ENCODE measurements at places on chromosomes 16 and 17.
A peak's percentile ranks its signal among the peaks of the same experiment; 100 is the strongest.

- ATAC-seq: no peak
These were observed 8.9 kb upstream of the CDC42EP4 start for GRCh38 chr17:73320601-73321264.

DNA sequence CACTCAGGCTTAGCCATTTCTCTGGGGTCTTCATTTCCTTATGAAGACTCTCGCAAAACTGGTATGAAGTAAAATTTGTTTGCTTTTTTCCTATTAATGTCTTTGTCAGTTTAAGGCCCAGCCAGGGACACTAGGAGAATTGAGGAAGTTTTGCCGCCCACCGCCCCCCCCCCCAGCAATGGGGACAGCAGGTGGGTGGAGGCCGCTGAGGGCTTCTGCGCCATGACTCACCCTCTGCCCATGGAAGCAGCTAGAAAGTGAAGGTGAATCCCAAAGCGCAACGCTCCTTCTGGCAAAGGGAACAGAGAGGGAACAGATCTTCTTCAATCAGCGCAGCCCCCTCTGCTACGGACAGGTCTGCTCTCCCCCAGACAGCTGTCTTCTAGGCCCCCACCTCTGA is 49.7 kb downstream of the MARF1 start:
- ATAC-seq: no peak

- no peak for ATAC-seq
These were observed 491 bp downstream of the GAS7 start for GRCh38 chr17:10197721-10198508.

DNA sequence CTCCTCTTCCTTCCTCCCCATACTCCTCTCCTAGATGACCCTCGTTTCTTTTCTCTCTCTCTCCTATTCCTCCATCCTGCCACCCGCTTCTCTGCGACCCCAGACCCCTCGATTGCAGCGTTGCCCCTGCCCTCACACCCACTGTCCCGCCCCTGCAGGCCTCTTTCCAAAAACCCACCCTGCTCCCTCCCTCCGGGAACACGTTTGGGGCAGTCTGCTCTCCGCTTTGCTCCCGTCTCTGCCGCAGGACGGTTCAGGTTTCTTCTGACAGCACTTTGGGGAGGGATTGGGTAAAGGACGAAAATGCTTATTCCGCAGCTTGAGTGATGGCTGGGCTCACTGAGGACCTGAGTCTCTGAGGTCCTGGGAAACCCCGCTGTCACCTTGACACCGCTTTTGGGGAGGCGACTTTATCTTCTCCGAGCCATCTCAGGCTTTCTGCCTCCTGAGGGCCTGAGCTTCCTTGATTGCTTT is 690 bp downstream of the NDE1 start:
- peak; percentile 70 for ATAC-seq

DNA sequence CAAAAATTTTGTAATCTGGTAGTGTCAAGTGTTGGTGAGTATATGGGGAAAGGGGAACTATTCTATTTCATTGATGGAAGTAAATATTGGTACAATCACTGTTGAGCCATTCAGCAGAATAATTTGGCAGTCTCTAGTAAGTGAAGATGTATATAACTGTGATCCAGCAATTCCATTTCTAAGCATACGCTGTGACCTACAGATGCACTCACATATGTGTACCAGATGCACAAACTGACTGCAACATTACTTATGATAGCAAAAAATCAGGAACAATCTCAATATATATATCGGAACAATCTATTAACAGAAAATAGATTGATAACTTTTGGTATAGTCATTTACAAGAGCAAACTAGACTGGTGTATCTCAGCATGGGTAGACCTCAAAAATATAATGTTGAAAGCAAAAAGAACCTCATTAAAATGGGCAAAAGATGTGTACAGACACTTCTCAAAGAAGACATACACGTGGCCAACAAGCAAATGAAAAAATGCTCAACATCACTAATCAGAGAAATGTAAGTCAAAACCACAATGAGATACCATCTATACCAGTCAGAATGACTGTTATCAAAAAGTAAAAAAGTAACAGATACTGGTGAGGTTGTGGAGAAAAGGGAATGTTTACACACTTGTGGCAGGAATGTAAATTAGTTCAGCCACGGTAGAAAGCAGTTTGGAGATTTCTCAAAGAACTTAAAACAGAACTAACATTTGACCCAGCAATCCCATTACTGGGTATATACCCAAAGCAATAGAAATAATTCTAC is 20.7 kb downstream of the ADAP2 start:
- ATAC-seq: peak; percentile 24

DNA sequence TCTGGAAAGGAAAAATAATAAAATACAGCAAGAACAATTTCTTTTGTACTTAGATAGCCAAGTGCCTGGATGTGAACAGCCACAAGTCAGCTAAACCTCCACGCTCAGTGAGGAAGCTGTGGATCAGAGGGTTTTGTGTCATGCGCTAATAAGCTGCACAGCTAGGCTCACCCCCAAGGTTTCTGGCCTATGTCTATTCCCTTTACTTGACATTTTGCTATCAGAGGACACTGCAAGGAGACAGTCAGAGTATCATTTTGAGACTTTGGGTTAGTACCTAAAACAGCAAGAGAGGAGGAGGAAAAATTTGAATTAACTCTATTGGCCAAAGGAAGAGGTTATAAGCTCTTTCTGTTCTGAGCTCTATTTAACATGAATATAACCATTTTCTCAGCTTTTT is 139.3 kb downstream of the KCNJ2 start:
- no peak for ATAC-seq

DNA sequence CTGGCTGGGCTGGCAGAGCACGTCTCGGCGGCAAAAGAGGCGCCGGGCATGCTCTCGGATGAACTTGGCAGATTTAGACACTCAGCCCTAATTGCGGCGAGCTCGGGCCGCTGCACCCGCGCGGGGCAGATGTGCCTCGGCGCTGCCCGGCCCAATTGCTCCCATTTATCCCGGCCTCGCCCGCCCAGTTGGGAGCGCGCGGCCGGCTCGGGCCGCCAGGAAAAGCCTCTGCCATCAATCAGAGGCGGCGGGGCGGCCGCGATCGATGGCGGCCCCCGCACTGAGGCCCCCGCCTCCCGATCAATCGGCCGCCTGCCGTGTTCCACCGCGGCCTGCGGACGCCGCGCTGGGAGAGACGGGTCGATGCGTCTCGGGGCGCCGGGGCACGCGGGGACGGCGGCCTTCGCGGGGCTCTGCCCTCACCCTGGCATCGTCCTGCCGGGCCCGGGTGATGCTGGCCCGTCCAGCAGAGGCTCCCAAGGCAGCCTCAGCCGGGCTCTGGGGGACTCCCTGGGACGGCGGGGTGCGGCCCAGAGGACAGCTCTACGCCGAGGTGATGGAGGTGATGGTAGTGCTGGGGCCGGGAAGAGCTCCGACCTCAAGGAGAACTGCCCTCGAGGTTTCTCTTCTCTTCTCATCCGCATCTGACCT is 200.9 kb upstream of the N4BP1 start:
- no peak for ATAC-seq

- peak; percentile 79 for ATAC-seq
These were observed 51.8 kb downstream of the BEAN1 start for GRCh38 chr16:66478733-66479511.

- ATAC-seq: no peak
These were observed 19.2 kb downstream of the LITAFD start for GRCh38 chr16:8901320-8901861.

GRCh38 chr17:78416791-78417530 is 38.5 kb downstream of the PGS1 start:
- ATAC-seq: no peak

DNA sequence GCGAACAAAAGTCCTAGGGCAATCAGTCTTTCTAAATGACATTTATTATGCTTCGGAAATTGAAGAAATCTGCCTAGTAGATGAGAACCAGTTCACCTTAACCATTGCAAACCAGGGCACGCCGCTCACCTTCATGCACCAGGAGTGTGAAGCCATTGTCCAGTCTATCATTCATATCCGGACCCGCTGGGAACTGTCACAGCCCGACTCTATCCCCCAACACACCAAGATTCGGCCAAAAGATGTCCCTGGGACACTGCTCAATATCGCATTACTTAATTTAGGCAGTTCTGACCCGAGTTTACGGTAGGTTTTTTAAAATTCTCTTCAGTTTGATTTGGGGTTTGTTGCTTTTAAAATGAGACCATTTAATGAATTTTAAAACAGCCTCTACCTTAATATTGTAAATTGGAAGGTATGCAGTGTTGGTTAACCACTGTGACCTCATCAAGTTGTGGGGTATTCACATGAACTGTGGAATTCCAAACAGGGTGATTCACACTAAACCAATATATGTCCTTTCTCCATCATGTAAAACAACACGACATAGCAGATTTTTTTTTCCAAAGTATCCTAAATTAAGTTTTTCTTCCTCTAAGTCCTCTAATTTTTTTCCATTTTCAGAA is 6.2 kb upstream of the EVI2A start:
- ATAC-seq: no peak

DNA sequence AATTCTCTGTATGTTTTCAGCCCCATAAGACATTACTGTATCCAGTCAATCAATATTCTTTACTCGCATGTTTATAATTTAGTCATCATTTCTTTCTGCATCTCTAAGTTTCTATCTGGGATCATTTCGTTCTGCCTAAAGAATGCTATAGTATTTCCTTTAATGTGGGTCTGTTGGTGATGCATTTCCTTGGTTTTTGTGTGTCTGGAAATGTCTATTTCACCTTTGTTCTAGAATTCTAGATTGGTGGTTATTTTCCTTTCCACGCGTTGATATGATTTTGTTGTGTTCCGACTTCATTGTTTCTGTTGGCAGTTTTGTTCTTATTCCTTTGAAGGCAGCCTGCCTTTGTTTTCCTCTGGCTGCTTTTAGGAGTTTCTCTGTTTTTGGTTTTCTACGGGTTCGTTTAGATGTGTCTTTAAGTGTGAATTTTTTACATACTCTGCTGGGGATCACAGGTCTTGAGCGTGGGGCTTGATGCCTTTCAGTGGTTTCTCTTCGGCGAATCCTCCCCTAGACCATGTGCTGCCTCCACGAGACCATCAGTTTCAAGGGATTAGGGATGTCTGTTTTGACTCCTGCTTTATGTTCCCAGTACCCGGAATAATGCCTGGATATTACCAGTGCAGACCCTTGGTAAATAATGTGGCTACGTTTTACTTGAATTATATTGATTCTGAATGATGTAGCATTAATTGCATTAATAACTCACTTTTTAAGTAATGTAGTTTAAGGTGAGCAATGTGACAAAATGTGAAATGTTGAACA is 23.5 kb downstream of the POLR3E start:
- no peak for ATAC-seq

DNA sequence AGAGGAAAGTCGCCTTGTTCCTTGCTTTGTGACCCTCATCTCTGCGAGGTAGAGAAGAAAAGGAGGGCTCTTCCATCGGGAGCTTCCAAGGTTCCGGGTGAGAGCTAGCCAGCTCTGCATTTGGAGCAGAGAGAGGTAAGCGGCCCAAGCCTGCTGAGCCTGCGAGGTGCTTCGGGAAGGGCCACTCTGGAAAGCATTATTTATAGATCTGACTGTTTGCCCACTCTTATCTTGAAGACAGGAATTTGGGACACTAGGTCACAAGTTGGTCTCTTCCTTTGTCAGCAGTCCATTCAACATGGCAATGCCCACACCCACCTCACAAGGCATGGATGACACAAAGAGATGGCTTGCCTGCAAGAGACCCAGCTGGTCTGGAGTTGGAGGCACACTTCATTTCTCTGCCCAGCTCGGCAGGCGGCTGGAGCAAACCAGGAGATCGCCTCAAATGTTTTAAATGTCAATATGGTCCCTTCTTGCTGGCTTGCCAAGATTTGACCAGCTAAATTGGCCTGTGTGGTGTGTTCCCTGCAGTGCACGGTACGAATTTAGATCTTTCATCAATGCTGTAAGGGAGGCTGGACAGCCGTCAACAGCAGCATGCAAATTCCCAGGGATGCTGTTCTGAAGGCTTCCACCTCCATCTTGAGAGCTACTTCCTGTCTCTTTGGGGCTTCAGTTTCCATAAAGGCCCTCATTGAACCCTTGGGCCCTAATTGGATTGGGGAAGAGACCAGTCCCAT is 19.5 kb downstream of the CBX4 start:
- ATAC-seq: no peak

DNA sequence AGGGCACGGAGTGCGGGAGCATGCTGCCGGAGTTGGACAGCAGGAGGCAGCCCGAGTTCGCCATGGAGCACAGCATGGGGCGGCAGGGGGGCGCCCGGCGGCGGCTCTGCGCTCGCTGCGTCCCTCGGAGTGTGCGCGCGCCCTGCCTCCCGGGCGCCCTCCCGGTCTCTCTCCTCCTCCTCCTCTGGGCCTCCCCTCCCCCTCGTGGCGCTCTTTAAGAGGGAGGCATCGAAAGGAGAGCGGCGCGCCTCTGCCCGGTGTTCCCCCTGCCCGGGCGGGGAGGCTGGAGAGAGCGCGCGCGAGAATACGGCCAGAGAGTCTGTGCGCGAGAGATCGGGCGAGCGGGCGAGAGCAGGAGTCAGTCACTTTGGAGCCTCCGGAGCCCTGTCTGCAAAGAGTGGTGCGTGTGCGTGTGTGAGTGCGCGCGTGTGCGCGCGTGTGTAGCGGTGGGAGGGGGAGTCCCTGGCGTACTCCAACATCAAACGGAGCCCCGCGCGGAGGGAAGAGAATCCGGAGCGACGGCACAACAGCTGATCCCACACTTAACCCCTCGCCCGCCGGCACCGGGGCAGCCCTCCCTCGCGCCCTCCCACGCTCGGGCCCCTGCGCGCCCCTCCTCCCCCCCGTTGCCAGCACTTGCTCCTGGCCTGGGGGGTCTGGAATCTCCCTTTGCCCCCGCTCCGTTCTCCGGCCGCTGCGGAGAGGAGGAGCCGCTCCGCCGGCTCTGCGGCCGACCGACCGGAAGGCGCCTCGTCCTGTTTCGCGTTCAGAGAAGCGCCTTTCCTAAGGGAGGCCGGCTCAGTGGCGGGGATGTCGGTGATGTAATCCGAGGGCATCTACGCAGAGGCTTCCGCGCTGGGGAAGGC is 108.9 kb downstream of the ENGASE start:
- ATAC-seq: no peak

- ATAC-seq: no peak
These were observed 39.8 kb upstream of the MYLK3 start for GRCh38 chr16:46787909-46788308.
